ENCODE measurements at places on chromosomes 3 and 15.

- DNase-seq: no peak
Measured at GRCh38 chr3:104907507-104907906, 459.2 kb upstream of the ALCAM start.

- peak; percentile 9 for DNase-seq
Measured at GRCh38 chr15:82986442-82986780, 401 bp downstream of the RAMAC start.

- DNase-seq: no peak
Measured at GRCh38 chr15:52290800-52291199, 4.8 kb downstream of the MYO5C start.

DNA sequence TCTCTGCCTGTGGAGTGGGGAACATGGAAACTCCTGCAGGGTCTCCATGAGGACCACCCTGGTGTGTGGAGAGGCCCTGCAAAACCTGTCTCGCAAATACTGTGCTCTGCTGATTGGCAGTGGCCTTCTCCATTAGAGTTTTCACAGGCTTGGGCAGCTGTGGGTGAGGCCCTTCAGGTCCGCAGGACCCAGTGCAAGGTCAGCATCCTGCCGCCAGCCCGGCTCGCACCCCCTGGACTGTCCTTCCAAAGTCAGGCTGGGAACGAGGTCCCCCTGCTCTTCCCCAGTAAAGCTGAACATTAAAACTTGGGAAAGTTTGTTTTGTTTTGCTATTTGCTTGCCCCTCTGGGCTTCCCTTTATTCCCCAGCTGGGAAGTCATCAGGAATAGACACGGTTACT is 85.0 kb upstream of the PLXNA1 start:
- DNase-seq: no peak

DNA sequence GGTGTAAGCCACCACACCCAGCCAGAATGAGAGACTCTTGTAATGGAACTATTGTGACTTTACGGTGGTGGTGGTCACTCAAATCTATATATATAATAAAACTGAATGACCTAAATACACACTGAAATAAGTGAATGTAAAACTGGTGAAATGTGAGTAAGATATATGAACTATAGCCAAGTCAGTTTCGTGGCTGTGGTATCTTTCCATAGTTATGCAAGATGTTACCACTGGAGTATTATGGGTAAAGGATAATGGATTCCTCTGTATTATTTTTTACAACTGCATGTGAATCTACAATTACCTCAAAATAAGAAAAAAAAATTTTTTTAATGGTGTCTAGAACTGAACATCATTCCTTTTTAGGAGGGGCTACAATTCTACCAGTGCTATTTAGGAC is 21.9 kb downstream of the PIK3CB start:
- no peak for DNase-seq

Measured in activated CD4-positive, alpha-beta T cell treated with anti-CD3 and anti-CD28 coated beads, Interleukin-2, amount 50 U/mL, for 4 hours (primary cell).